ENCODE measurements at places on chromosomes 6 and 20. TPM values are rescaled to one million over a fixed set of nuclear protein-coding genes. Genes with fewer than 3 reads are reported as not detected.

DNA sequence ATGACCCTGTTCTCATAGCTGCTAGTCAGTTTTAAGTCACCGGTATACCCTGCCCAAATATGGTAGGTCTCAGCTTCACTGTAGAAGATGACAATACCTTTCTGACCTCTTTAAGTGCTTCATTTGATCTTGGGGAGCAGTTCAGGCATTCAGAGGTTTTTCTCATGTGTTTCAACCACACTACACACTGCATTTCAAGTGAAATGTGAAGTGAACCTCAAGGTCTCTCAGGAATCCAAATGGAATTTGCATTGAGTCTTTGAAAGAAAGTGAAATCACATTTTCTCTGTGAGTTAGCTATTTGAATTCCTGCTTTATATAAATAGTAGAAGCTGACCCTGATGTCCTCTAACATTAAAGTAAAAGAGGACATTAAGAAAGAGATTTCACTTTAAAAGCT, 461.6 kb downstream of the ADGRB3 start:
- DNase-seq: no peak

GRCh38 chr20:40744818-40745175, 55.8 kb upstream of the MAFB start:
- DNase-seq: no peak

- no peak for DNase-seq
These were observed 150.6 kb downstream of the RPS12 start for GRCh38 chr6:132964868-132965382.

GRCh38 chr6:4675121-4675520, 101.1 kb upstream of the CDYL start:
- no peak for DNase-seq

GRCh38 chr6:2549834-2550233, 200.9 kb downstream of the MYLK4 start:
- DNase-seq: no peak

GRCh38 chr6:19599796-19600464, 237.2 kb upstream of the ID4 start:
- DNase-seq: no peak

- DNase-seq: no peak
These were observed 368.1 kb downstream of the CDH4 start for GRCh38 chr20:61620174-61620573.

DNA sequence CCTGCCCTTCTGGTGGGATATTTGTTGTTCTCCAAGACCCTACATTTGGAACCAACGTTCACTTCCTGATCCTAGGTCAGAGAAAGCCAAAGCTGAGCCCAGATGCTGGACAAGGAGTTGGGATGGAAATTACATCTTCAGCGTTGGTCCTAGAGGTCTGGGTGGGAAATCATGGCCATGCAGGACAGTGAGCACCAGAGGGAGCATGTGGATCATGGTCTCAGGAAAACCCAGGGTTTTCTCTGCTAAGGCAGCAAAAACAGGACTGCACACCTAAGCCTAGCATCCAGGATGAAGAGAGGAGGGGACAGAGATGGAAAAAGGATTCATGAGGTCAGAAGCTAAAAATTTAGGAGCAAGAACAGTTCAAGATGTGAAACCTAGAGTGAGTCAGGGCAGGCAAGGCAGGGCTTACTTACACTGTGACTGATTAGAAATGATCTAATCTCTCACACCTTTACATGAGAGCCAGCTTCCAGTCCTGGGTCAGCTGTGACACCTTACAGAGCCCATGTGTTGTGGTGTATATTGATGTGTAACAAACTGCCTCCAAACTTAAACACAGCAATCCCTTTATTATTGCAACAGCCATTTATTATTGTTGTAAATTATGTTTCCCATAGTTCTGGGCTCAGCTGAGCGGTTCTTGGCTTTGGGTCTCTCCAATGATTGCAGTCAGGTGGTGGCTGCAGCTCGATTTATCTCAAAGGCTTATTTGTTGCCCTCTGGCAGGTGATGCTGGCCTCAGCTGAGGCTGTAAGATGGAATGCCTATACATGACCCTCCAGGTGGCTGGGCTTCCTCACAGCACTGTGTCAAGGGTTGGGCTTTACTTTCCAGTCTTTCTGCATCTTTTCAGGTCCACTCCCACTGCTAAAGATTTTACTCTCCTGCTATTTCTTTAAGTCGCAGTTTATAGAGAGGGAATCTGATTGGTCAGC, 6.5 kb downstream of the C20orf202 start:
- no peak for DNase-seq

DNA sequence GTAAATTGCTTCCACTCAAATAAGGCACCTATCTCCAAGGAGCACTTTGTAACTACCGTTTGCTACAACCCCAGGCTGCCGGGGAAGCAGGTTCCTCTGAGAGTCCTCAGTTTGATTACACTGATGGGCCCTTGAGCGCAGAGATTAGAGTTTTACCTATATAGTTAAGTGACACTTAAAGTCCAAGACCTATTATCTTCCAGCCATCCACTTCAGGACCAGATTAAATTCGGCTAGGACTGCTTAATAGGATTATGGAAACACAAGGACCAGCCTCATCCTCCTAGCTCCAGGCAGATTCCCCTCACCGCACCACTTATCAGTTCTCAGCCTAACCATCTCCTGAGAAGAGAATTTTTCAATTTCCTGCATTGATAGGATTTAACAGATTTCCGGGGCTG, 64.7 kb upstream of the TIAM2 start:
- DNase-seq: no peak

DNA sequence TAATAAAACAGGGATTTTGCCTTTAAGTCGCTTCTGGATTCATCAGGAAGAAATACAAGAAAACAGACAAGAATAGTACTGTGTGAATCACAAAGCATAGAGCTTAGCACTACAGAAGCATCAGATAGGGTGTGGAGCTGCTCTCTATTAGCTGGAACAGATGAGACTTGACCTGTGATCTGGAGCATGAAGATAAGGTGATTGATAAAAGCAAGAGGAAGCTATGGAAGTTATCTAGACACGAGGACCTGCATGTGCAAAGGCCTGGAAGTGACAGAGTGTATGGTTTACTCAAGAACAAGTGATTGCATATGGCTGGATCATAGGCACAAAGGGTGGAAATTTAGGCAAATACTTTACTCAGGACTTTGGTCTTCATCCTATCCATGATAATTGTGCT, 112.9 kb upstream of the MLIP start:
- no peak for DNase-seq

DNA sequence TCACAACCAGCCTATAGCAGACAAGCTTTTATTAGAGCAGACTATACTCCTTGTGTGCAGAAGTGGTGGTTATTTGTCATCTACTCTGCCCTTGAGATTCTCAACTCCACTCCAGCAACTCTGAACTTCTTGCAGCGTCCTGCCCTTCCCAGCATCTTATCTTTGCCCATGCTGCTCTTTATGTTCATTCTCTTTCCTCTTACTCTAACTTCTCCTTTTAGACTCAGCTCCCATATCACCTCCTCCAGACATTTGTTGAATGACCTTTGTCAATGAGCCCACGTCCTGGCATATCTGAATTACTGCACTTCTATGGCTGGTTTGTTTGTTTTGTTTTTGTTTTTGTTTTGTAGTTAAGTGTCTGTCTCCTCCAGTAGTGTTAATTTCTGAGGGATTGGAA, 81.2 kb downstream of the KCNQ5 start:
- DNase-seq: no peak

- DNase-seq: no peak
These were observed 62.8 kb downstream of the UTRN start for GRCh38 chr6:144347933-144348332.

GRCh38 chr6:46490425-46491200, 636 bp downstream of the RCAN2 start:
- no peak for DNase-seq

- DNase-seq: no peak
These were observed 48.3 kb downstream of the AKAP7 start for GRCh38 chr6:131183427-131184095.

- no peak for DNase-seq
These were observed 39.7 kb downstream of the LBP start for GRCh38 chr20:38386004-38386403.

GRCh38 chr20:62860924-62861691, 514 bp downstream of the TCFL5 start:
- peak; percentile 48 for DNase-seq

- DNase-seq: no peak
These were observed 5.6 kb upstream of the TFB1M start for GRCh38 chr6:155319902-155320301.

- DNase-seq: no peak
These were observed 116.3 kb upstream of the AFDN start for GRCh38 chr6:167710363-167710920.

DNA sequence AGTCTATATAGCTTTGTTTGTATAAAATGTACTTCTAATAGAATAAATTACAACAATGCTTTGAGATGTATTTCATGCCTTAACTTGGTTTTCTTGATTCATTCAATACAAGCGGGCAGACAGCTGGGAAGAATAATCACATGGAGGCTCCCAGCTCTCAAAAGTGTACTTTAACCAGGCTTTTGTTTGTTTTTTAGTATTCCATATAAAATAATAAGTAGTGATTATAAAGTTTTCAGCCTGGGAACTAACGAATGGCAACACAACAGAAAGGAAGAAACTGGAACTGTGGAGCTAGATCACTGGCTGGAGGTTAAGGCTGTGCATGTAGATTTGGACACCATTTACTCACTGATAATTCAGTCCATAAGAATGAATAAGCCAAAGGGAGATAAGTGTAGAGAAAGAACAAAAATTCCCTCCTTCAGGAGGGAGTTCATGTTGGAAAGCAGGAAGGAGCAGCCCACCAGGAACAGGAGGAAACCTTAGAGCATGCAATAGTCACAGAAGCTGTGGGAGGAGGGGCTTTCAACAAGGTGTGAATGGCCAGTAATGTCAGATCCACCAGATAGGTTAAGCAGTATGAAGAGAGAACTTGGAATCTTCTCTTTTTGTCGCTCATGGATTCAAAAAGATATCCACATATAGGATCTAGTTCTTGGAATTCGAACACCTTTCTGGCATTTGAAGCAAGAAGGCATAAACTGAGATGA, 41.2 kb upstream of the SLC35D3 start:
- no peak for DNase-seq

DNA sequence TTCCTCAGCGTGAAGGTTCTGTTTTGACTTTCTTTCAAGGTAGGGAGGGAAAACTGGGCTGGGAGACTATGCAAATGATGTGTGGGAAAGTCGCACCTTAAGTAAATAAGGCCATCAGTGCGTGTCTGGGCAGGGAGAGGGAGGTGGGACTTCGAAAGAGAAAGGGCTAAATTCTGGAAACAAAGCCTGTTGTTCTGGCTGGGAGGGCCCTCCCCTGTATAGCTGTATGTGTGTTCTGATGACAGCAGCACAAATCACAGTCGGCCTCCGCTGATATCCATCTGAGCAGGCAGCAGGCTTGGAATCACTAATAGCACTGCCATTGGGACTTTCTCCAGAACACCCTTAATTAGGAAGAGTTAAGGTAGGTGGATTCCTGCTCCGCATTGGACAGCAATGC, 19.2 kb downstream of the JAG1 start:
- DNase-seq: no peak

- DNase-seq: no peak
These were observed 84.9 kb downstream of the MMS22L start for GRCh38 chr6:97198046-97198565.

- no peak for DNase-seq
These were observed 215.0 kb downstream of the THBS2 start for GRCh38 chr6:169038691-169039090.

DNA sequence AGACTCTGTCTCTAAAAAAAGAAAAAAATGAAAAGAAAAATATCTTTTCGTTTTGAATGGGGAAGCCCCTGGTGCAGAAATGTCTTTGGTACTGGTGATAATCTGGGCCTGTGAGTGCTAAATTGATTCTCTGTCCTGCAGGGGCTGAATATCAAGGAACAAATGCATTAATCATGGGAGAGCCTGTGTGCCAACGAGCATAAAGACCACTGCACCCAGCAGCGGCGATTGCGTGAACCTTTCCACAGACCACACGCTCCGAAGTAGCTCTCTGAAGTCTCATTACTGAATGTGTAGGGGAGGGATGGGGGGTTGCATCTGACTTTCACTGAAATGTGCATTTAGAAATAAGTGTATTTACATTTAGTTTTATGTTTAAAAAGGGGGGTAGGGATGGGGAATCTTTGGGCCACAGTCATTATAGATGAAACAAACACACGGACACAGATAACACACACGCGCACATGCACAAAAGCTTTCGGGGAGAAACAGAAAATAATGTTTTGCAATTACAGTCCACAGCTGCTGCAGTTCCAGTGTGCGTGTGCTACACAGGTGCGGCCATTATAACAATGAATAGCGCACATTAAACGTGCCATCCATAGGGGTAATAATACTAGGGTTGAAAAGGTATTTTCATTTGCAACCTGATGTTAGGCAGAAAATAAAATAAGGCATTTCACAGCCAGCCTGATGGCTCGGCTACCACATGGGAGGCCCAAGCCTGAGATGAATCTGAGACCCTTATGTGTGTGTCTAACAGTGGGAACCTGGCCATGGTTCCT, 154.0 kb downstream of the MBOAT1 start:
- no peak for DNase-seq

Gene OOEP
- not detected for total RNA-seq

Gene SNAI1
- 2.2 TPM for total RNA-seq

Gene CDSN
- not detected for total RNA-seq

Gene HLA-DOA
- total RNA-seq: 5.1 TPM

Gene EFCAB8
- total RNA-seq: 1.8 TPM

Gene SNRNP48
- total RNA-seq: 6.8 TPM

Gene GSTA3
- not detected for total RNA-seq

Gene MTG2
- 13.8 TPM for total RNA-seq

Gene SYCP2
- total RNA-seq: 6.0 TPM

Gene FLOT1
- total RNA-seq: 25.6 TPM

Gene SAPCD1
- 4.2 TPM for total RNA-seq
